ENCODE measurements at places on chromosomes 5 and 9.

DNA sequence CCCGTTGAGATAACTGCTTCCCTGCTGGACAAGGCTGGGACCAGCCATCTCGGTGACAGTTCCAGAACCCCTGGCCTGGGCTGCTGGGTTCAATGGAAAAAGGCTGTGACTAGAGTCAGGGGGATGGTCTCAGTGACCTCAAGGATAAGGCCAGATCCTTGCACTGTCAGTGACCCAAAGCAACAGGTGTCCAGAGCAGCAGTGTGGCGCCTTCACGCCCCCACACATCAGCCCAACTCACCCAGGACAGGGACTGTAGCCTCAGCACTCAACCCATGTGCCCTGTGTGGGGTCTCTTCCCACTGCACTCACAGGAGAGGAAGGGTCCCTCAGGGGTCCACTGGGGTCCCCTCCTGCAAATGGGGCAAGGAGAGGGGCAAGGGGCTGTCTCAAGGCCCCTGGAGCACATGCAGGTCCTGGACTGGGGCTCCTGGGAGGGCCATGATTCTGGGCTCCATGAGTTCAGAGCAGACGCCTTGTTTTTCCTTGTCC, 698 bp upstream of the LCN2 start:
- no peak for DNase-seq

- no peak for DNase-seq
Observed at GRCh38 chr5:136349029-136349428, 16.3 kb downstream of the TRPC7 start.

DNA sequence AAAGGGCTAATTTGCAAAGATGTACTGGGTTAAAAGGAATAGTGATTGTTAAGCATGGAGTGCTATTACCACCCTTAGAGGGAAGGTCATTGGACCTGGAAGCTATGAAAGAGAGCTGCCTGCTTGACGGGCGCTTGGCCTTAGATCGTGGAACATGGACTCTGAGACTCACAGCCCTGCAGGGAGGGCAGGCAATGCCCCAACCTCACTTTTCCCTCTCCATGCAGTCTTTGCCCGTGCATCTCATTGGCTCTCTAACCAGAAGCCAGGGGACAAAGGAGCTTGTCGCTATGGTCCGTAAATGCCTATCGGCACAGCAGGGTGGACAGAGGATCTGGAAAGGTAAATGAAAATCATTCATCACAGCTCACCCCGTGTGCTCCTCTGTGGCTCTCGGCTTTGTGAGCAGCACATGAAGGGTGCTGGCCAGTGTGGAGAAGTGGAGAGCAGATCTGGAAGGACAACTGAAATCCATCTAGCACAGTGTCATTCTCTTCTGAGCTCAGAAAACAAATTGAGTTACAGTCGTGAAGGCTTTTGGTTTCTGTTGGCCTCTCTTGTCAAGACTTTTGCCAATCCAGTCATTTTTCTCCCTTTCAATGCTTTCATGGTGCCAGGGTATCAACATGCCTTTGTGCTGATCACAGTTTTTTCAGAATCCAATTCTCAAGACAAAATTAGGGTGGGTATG, 186.2 kb downstream of the SNX18 start:
- DNase-seq: no peak

GRCh38 chr5:30878296-30878695, 315.2 kb upstream of the CDH6 start:
- no peak for DNase-seq

GRCh38 chr5:96067251-96067650, 105.6 kb upstream of the ELL2 start:
- DNase-seq: no peak

DNA sequence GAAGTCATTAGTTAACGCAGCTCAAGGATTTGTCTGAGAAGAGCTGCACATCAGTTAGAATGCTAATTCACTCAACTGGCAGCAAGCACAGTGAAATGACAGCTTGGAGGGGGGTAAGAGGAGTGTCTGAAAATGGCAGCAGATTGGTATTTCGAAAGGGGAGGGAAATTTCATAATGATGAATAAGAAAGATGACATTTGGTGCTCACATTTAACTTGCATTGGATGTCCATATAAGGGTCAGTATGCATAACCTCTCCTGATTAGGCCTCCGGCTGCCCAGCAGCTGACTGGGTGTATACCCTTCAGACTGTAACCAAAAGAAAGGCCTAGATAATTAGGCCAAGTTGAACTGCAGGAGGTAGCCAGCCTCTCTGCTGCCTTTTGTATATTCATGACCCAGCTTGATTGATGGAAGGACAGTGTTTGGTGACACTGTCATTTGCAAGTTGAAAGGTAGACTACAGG, 131.0 kb downstream of the PBX3 start:
- no peak for DNase-seq

- peak; percentile 59 for DNase-seq
Observed at GRCh38 chr5:156479849-156480248, 152.9 kb downstream of the SGCD start.

GRCh38 chr5:88847420-88847819, 35.6 kb downstream of the MEF2C start:
- DNase-seq: peak; percentile 71

- no peak for DNase-seq
Observed at GRCh38 chr9:125137200-125137599, 6.1 kb downstream of the SCAI start.

GRCh38 chr5:90528601-90529193, 687 bp downstream of the LYSMD3 start:
- peak; percentile 74 for DNase-seq

DNA sequence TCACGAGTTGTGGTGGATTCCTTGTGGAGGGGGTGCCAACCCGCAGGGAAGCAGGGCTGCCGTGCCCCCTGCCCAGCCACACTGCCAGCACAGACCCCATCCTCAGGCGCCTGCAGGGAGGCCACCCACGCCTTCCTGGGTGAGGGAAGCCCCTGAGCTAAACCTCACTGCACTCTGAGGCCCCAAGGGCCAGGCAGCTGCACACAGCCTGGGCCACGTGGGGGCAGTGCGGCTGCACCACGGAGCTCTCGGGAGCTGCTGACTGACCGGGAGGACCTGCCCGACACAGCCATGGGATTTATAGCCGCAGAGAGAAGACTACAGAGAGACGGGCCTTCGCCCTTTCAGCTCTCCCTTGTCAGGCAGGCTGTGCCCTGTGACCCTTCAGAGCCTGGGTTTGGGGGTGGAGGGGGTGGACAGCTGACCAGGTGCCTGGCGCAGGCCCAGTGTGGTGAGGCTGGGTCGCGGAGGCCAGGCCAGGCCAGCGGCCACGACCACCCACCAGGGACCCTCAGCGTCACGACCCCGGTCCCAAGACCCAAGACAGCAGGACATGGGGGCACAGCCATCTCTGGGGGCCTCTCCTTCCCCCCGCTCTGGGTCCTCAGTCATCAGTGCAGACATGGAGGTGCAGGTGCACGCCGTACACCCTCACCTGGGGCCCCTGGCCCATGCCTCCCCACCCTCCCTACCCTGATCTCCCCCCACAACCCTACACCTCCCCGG, 4.3 kb upstream of the AHRR start:
- DNase-seq: peak; percentile 89

DNA sequence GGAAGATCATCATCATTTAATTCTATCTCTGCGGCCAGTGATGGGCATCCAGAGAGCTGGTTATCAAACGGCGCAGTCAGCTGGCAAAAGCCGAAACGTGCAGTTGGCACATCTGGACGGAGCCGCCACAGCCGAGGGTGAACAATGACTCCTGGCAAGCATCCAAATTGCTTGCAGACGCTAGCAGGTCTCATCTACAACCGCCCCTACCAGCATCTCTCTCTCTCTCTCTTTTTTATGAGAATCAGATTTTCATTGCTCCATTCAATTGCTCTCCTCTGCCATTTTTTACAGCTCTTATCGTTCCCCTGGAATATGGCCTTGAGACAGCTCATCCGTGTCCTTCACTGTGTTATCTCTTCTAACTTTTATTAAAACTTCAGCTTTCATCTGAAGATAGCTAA, 165.2 kb downstream of the MAPKAP1 start:
- no peak for DNase-seq

DNA sequence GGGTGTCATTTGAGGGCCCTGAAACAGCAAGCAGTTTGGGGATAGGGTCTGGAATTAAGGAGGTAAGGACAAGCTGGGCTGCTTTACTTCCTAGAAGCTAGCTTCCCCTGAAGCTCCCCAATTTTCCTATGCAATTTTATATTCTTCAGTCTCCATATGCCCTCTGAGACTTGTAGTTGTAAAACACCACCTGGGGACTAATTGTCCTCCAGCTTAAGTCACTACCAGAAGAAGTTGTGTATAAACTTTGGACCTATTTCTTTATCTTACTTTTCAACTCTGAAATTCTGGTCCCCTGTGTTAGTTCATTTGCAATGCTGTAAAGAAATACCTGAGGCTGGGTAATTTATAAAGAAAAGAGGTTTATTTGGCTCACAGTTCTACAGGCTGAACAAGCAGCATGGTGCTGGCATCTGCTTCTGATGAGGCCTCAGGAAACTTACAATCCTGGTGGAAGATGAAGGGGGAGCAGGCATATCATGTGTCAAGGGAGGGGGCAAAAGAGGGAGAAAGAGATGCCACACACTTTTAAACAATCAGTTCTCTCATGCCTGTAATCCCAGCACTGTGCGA, 41.1 kb upstream of the CPEB4 start:
- DNase-seq: no peak

DNA sequence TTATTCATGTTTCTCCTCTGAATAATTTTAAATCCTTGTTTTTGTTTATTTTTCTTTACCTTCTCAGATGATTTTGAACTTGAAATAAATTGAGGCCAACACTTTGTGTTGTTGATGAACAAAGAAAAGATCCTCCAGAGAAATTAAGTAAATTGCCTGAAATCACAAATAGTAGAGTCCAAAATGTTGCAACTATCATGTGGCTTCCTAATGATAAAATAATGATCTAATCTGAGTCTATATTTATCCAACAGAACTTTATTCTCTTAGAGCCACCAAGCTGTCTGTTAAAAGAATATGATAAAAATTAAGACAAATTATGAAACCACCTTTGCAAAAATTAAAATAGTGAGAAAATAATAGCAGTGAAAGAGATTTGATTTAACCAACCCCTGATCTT, 132.2 kb upstream of the SPEF2 start:
- DNase-seq: no peak

DNA sequence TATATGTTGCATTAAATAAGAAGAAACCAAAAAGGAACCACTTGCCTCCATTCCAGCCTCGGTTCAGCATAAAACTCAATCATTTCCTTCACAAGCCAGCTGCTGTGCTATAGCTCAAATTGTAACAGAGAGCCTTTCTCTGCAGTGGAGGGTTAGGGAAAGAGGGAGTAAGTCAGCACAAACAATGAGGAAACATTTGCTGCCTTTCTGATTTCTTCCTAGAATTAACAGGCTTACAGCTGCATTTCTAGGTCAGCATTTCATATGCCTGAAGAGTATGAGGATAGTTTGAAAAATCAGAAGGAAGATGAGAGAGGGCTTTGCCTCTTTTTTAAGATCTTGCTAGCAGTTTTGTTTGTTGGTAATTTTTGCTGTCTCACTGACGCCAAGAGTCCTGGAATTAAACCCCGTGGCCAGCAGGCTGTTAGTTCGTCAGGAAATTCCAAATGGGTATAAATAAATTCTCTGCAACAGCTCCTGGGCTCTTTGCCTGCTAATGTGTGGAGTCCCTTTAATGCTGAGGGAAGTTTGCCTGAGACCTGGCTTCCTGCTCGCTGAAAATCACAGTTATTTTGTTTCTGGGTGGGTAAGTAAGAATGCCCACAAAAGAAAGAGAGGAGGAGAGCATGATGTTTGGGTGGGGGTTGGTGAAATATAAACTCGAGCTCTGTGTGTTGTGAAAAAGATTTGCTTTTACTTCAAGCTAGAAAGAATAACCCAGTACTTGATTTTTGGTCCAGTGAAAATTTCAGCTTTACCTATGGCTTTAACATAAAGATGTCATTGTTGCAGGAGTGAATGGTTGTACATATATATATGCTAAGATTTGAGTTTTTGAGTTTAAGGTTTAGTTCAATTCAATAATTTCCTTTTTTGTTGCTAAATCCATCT, 148.1 kb upstream of the DMRT1 start:
- DNase-seq: peak; percentile 2
